ENCODE measurements at places on chromosomes 5 and 9. TPM values are rescaled to one million over a fixed set of nuclear protein-coding genes. Genes with fewer than 3 reads are reported as not detected.

Gene ECSCR
- 1.7 TPM for total RNA-seq

Gene SPAG8
- total RNA-seq: 0.21 TPM

Gene PDZD2
- total RNA-seq: not detected

Gene PCDHA11
- total RNA-seq: not detected

Gene SPAAR
- total RNA-seq: not detected

Gene SLC25A2
- 0.23 TPM for total RNA-seq

Gene PCDHB1
- total RNA-seq: not detected
